Lower lobe of right lung (tissue), 2 donors: ENCODE measurements at places on chromosomes 2 and 18. TPM values are rescaled to one million over a fixed set of nuclear protein-coding genes. Genes with fewer than 3 reads are reported as not detected.
A peak's percentile ranks its signal among the peaks of the same experiment; 100 is the strongest.

DNA sequence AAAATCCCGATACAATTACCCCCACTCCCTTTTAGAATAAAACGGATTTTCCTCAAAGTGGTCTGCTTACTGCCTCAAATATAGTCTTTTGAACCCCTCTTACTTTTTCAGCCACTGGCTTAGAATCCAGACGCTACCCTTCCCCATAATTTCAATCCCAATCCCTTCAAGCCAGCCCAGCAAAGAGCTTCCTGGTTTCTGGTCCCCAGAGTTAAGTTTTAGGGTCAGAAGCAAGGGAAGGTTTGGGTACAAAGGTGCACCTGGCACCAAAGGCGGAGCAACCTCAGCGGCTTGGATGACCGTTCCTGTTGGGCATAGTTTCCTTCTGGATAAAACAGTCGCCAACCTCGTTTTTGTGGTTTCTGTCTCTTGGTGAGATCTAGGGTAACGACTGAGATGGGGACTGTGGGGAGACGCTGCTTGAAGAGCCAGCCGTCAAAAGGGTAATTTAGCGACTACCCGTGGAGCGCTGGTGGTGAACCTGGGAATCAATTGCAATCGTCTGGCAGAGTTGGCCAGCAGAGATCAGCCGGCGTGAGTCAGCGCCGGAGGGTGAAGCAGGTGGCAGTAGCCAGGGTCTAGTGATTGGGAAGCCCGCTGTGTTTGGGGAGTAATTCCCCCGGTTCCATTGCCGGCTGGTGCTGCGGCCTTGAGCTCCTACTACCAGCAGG, 1.6 kb downstream of the FEV start:
- no peak for DNase-seq

- DNase-seq: no peak
Measured at GRCh38 chr2:73897240-73897583, 4.4 kb downstream of the ACTG2 start.

Gene TMEM185B
- total RNA-seq: 22.2 TPM

Gene BMP10
- 0.24 TPM for total RNA-seq

Gene CD8B2
- 0.21 TPM for total RNA-seq

Gene RGPD3
- total RNA-seq: 0.21 TPM

DNA sequence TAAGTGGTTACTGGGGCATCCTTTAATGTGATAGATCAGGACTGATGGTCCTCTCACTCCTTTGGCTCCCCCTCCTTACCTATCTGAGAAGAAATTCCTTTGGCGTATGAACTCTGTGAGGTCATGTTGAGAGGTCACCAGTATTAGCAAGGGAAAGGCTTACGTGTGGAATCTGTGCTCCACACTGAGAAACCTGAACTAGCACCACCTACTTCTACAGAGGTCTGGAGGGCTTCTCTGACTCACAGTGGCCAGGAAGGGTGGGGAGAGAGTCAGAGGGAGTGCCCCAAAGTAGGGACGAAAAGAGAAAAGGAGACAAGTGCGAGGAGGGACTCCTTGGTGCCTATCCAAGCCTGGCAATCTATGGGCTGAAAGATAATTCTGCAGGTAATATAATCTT, 348.6 kb downstream of the TNS1 start:
- DNase-seq: no peak

DNA sequence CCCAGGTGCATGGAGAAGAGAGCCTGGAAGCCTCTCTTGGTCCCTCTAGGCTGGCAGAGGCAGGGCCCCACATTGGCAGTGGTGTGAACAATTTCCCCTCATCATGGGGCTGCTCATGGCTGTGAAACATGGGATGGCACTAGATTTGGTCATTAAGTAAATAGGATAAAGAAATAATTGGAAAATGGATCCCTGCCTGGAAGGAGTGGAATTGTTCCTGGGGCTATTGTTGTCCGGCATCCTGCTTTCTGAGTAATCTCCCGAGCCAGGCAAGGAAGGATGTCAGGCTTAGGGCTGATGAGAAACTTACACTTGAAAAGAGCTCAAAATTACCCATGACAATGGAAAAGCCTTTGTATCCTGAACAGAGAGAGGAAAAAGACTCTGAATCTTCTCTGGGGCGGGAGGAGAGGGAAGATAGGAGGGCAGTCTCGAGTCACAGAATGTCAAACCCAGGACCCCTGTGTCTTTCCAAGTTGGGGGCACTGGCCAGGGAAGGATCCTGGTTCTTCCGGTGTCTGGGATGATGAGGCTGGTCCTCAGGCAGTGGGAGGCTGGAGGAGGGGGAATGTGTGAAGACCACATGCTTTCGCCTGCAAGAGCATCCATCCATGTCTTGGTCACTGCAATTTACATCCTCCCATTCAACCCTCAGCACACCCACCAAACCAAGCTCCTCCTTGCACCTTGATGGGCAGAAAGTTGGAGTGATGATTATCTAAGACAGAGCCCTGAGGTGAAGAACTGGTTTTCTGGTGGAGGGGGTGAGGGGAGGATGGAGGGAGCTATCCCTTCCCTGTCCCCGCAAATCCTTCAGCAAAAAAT, 27.1 kb upstream of the STEAP3 start:
- DNase-seq: no peak

- no peak for DNase-seq
Measured at GRCh38 chr2:157732596-157732995, 103.9 kb upstream of the ACVR1C start.

DNA sequence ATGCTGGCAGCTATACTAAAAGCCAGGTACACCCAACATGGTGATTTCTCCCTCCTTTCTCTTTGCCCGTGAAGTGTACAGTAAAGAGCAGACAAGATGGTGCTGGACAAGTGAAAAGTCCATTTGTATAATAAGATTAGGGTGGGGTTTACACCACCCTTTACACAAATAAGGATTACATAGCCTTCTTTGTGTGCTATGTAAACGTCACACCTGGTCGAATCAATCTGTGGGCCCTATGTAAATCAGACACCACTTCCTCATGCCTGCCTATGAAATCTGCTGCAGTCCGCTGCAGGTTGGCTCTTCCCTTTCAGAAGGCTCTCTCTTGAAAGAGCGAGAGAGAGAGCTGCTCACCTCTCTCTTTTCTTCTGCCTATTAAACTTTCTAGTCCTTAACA, 1054.3 kb upstream of the SLC39A10 start:
- DNase-seq: no peak

- DNase-seq: no peak
Measured at GRCh38 chr2:230896346-230897115, 28.5 kb downstream of the GPR55 start.

- peak; percentile 43 for DNase-seq
Measured at GRCh38 chr2:148888003-148888501, 13.0 kb downstream of the KIF5C start.

Gene REG3A
- not detected for total RNA-seq

DNA sequence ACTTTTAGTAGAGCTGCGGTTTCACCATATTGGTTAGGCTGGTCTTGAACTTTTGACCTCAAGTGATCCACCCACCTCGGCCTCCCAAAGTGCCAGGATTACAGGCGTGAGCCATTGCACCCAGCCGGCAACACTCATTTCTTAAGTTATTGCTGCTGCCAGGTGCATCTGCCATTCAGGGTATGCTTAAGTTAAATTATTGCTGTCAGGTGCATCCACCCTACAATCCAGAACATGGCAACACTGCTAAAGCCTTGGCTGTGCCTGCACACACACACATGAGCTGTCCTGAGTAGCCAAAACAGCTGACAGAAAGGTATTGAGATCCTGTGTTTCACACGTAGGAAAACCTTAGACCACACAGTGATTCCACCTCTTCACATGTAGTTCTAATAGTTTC, 148.2 kb downstream of the FAM161A start:
- no peak for DNase-seq

DNA sequence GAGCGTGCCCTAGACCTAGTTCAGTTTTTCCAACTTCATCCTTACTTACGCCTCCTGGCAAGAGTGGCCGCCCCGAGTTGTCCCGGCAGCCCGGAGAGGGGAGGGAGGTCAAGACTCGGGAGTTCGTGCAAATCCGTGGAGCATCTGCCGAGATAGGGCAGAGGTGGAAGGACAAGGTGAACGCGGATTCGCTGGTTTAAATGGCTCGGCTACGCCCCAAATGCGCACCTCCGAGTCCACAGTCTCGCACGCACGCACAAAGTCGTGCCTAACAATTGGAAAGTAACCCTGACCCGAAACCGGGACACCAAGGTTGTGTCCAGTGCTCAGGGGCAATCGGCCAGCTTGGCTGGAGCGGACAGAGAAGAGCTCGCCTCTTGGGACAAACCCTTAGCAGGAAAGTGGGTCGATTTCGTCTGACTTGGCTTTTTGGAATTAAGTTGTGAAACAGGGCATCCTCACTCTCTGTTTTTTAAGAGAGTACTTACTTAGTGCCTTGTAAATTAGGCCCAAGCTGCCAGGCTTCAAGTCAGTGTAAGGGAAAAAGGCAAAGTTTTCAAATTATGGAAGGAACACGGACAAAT, 726 bp upstream of the SS18 start:
- DNase-seq: no peak

GRCh38 chr2:148479398-148479797, 165.2 kb upstream of the EPC2 start:
- DNase-seq: no peak

Gene XDH
- total RNA-seq: 0.27 TPM

DNA sequence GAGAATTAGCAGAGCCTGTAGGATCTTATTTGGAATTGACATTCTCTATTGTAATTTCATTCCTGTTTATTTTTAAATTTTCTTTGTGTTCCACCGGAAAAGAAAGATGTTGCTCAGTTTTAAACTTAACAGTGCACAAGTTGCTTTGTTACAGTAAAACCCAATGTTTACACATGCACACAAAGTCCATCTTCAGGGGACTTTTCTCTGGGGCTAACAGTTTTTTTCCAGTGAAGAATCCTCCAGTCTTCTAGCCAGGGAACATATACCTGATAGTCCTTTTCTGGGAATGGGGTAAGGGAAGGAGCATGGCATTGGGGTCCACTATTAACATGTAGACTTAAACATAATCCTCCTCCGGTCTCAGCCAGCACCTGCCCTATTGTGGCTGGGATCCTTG, 25.2 kb upstream of the MRPL33 start:
- DNase-seq: no peak

Gene HSPE1
- 65.3 TPM for total RNA-seq

DNA sequence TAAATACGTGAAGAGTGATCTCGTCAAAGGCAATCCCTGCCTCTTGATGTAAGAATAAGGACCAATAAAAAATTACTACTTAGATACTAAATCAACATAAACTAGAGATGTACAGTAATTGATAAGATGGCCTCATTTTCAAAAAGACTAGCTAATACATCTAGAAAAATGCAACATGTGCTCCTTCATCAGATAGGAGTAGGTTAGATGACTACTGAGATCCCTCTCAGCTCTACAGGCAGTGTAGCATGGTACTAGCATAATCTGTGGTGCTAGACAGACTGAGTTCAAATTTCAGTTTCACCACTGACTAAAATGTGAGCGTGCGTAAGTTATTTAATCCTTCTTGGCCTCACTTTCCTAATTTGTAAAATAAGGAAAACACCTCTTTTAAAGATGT, 82.6 kb upstream of the FRZB start:
- DNase-seq: no peak

DNA sequence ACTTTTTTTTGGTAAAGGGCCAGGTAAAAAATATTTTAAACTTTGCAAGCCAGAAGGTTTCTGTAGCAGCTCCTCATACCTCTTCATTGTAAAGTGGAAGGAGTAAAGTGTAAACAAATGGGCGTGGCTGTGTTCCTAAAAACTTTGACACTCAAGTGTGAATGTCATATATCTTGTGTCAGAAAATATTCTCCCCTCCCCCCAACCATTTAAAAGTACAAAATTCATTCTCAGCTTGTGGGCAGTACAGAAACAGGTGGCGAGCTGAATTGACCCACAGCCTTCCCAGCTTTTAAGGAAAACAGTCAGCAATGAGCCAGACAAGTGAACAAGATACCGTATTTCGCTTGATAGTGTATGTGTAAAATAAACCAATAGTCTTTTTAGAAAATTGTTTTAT, 4.0 kb downstream of the YPEL5 start:
- DNase-seq: no peak

DNA sequence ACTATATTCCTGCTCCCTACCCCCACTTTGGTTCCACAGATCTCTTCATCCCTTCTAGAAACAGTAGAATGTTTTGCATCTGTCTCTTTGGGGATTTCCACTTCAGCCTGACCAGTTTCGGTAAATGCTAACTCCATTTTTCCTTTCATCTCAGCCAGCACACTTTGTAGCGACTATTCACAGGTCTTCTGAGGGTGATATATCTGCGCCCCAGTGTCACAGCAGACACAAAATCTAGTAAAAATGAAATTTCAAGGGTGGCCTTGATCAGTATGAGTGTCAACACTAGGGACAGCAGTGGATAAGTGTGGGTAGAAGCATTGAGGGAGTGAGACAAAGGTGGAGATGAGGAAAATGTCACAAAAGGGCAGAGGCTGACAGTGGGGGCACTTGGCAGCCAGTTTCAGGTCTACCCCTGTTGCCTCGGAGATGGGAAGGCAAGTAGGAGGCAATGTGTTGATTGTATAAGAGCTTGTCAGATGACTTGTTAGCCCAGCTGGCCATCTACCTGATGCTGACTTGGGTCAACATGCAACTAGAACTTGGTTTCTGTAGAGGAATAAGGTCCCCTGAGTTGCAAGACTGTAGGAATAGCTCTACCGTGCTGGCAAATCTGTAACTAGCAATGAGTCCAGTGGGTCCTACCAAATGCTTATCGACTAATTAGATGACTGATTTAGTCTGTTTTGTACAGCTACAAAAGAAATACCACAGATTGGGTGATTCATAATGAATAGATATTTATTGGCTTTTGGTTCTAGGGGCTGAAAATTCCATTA, 60.7 kb downstream of the CXCR4 start:
- DNase-seq: no peak

DNA sequence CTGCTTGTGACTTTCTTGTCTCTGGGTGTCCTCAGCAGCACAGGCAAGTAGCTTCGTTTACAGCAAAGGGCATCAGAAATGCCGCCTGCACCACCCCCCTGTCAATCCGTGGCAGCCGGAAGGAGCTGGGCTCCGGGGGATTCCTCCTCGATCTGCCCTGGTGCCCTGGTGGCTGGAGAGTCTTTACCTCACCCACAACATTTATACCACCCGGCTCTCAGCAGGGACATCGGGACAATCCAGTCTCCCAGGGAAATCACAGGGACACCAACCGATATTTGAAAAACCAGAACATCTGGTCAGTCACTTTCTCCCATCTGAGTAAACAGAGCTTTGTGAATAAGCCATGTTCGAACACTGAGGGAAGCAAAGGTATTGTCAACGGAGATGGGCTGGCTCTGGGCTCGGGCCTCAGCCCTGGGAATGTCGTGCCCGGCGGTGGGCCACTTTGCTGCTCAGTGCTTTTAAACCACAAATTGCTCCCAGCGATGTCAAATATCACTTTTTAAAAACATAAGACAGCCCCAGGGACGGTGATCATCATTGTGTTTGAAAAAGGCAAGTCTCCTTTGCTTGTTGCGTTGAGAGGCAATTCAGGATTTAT, 210.0 kb upstream of the SALL3 start:
- DNase-seq: no peak

DNA sequence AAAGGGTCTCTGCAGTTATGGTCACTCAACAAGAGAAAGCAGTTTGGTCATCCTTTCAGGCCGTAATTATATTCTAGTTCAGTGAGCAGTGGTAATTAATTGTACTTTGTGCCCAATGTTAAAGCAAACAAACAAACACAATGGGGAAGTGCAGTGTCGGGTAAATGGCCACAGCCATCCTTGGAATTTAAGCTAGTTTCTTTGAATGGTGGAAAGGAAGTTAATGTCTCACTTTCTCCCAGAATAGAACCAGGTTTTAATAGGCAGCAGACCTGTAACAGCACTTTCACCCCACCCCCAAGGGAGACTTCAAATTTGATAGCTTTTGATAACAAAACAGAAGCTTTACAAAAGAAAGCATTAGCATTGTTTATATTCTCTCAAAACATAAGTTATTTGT, 20.0 kb upstream of the ITGAV start:
- no peak for DNase-seq
